ENCODE measurements at places on chromosomes 2 and 18. TPM values are rescaled to one million over a fixed set of nuclear protein-coding genes. Genes with fewer than 3 reads are reported as not detected.

Gene SDC1
- total RNA-seq, result 549 TPM

Gene ZSCAN30
- total RNA-seq, result 9.6 TPM

Gene WIPF1
- total RNA-seq, result 5.2 TPM

Gene VWC2L
- total RNA-seq, result not detected

Gene HOXD13
- total RNA-seq, result 0.19 TPM
